ENCODE measurements at places on chromosomes 13 and 19.

DNA sequence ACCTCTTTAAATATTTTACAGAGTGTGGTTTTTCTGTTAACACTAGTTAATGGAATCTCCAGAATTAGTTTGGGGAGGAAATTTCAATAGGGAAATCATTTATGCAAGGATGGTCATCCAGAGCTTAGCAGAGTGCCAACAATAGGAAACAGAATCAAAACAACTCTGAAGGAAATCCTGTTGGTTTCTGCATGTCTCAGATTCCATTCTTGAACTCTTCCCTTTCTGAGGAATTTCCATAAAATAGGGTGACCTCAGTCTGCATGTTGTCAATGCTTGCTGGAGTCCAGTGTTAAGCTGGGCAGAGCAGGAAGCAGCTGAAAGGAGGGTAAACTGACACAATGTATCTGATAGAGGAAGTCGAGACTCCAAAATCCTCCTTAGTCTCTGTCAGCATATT lies 16.9 kb downstream of the CBY2 start:
- peak; percentile 9 for DNase-seq

- peak; percentile 86 for DNase-seq
Measured at GRCh38 chr13:82654861-82655855, 1227.1 kb downstream of the SLITRK1 start.

- DNase-seq, result no peak
Measured at GRCh38 chr19:31943191-31943661, 402.2 kb upstream of the ZNF507 start.

DNA sequence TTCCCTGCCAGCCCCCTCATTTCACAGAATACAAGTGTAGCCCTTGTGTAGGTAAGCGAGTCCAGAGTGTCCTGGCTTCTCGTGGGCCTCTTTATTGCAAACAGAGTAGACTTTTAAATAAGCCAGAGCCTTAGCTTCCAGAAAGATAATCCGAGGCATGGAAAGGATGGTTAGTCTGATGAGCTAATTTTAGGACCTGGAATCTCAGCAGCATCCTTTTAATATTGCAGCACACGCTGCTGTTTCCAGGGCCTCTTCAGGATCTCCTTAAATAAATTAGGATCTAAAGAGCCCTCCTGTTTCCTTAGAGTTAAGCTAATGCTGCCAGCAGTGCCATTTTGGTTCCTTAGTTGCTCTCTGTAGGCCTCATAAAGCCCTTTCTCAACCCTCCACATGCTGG lies 99.2 kb downstream of the RFC3 start:
- no peak for DNase-seq

- no peak for DNase-seq
Measured at GRCh38 chr19:29672933-29673336, 7.7 kb downstream of the PLEKHF1 start.

- DNase-seq, result peak; percentile 99
Measured at GRCh38 chr19:13398780-13399726, 107.2 kb downstream of the CACNA1A start.

DNA sequence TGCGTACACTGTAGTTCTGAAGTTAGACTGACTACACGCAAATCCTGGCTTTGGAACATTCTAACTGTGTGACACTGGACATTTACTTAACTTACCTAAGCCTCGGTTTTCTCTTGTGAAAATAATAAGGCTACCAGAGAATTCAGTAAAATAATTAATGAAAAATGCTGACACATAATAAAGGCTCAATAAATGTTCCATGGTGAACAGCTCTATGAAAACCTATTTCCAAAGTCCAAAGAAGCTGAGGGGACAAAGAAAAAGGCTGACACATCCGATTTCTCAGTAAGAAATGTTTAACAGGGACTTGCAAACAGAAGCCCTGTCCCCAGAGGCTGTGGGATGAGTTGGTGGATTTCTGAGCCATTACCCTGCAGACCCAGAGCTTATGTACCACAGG lies 139.7 kb upstream of the GJB6 start:
- no peak for DNase-seq

DNA sequence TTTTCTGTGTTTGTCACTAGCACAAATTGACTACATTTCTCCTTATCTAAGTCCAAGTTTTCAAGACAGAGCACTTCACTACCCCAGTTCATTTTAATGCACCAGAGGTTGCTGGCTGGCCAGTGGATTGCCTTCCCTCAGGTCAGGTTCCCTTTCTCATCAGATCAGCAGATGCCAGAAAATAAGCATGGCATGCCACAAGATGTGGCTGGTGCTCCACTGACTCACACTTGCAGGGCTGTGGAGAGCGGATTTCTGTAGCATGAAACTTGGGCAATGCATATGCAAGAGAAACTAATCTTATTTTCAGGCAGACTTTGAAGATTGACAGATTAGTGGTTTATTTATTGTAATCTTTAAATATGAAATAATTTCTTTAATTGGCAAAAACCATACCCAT lies 79.5 kb downstream of the RUBCNL start:
- no peak for DNase-seq

GRCh38 chr19:53254411-53255341 lies at the start of gene ZNF677:
Gene ZNF677, minus strand, starts transcription at chr19:53254873. Its CDS starts 3,323 bp downstream, at chr19:53251550.
- DNase-seq, result peak; percentile 74

GRCh38 chr19:40362160-40362559 lies 13.7 kb downstream of the PLD3 start:
- no peak for DNase-seq

DNA sequence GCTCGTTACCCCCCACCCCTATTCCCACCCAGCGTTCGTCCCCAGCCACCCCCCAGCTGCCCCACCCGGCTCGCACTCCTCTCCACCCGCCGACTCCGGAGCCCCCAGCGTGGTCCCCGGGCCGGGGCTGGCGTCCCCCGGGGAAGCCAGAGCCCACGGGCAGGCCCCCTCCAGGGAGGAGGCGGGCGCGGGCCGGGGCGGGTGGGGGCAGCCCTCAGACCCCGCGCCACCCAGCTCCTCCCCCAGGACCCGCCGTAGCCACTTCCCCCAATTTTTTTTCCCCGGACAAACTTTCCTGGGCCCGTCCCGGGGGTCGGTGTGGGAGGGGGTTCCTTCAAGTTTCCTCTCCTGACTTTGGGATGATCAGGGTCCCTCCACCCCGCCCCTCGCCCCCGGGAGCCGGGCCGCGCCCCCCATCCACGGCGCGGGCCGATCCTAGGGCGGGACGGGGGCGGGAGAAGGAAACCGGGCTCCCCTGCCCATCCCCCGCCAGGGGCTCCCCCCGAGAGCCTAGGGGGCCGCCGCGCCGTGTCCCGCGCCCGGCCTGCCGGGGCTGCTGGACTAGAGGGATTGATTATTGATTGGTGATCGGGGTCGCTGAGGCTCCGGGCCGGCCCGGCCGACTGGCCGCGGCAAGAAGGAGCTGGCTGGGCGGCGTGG lies 927 bp upstream of the TSHZ3 start:
- no peak for DNase-seq

DNA sequence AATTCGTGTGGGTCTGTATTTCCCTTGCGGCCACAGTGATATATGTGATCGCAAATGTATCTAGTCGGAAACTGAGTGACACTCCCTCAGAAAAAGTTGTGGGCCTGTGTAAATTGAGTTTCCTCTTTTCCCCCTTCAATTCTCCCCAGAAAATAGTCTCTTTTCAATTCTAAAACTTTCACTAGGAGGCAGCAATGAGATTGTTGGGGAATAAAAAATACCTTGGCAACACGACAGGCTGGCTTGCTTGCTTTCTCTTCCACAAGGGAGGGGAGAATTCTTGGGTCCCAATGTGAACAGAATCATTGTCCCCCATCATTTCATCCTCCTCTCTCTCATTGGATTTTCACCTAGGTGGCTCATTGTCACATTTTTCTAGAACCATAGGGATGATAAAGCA lies 3.7 kb upstream of the SOX21 start:
- DNase-seq, result no peak

GRCh38 chr19:45428384-45429231 lies 4.9 kb upstream of the ERCC1 start:
- no peak for DNase-seq

DNA sequence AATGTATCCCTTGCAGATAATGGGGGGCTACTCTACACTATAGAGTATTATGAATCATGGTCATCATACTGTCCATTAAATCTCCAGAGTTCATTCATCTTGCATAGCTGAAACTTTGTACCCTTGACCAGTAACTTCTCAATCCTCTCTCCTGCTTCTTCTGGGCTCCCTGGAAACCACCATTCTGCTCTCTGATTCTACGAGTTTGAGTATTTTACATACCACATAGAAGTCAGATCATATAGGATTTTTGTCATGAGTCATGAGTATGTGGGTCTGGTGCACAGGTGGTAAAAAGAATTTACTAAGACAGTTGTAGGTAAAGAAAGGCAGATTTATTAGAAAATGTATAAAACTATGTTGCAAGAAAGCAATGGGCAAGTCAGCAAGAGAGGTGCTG lies 41.9 kb downstream of the WTIP start:
- DNase-seq, result no peak

GRCh38 chr19:45527731-45528130 lies 20.5 kb downstream of the VASP start:
- DNase-seq, result no peak

- no peak for DNase-seq
Measured at GRCh38 chr19:14683439-14683838, 6.4 kb upstream of the ZNF333 start.

GRCh38 chr13:108924541-108924940 lies 295.1 kb downstream of the MYO16 start:
- no peak for DNase-seq

- DNase-seq, result no peak
Measured at GRCh38 chr13:34765446-34766180, 176.5 kb upstream of the NBEA start.

- DNase-seq, result no peak
Measured at GRCh38 chr19:19064811-19065745, 1.3 kb downstream of the SLC25A42 start.

- DNase-seq, result no peak
Measured at GRCh38 chr13:40228496-40228895, 437.9 kb downstream of the FOXO1 start.

DNA sequence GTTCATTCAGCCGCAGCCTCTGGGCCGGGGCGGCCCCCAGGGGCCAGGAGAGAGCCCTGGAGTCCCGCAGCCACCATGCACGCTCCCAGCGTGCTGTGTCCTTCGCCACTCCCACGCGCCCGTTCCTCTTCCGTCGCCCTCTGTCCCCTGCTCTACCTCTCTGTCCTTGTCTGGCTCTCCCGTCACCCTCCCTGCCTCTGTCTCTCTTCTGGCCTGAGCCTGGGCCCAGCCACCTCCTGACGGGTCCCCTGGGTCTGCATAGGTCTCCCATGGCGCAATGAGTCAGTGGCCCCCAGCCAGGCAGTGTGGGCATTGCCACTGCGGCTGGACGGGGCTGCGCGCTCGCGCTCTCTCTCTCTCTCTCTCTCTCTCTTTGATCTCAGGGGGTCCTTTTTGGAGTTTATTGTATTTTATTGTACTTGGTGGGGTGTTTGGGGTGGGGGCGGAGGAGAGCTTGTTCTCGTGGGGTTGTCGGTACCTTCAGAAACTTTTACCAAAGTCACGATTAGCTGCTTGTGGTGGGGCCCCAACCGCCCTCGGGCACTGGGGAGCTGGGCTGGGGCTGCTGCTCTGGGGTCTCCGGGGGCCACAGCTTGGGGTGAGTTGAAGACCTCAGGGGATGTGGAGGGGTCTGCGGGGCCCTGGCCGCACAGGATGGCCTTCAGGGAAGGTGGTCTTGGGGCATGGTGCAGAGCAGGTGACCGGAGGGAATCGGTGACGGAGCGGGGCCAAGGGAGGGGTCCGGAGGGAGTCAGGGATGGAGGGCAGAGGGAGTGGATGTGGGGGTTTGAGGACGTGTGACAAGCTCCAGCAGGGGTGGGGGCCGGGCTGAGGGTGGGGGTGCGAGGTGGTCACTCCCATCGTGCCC lies 1.7 kb upstream of the TGFBR3L start:
- DNase-seq, result no peak

DNA sequence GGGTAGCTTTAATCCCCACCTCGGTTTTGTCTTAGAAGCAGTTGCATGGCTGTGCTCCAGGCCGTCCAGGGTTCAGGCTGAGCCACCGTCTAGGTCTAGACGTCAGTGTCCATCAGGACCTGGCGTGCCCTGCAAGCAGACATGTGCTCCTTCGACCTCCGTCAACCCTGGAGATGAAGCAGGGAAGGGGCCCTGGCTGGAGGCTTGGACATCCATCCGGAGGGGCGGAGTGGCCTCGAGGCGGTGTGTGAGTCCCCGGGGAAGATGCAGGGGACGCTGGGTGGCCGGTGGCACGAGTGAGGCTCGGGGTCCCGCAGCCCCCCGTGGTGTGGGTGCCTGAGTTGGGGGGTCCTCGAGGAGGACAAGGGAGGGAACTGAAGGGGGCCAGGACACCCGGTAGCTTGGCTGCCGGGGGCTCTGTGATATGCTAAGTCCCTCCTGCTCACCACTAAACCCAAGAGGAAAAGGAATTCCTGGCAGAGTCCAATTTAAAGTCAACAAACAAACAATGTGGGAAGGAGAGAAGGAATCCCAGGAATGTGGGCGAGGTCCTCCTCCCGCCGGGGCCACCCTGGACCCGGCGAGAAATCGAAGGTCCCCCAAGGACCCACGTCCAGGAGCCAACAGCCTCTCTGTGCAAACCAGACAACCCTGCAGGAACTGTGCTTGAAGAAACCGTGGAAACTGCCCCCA lies 14.9 kb upstream of the PTBP1 start:
- DNase-seq, result no peak

- DNase-seq, result no peak
Measured at GRCh38 chr13:94827566-94827965, 115.2 kb upstream of the SOX21 start.

- DNase-seq, result no peak
Measured at GRCh38 chr13:94708031-94708859, 4.1 kb downstream of the SOX21 start.

- no peak for DNase-seq
Measured at GRCh38 chr13:90933097-90933826, 414.2 kb upstream of the MIR17HG start.

All from stromal cell of bone marrow (primary cell).